ENCODE measurements at places on chromosomes 13 and 19.

- DNase-seq = no peak
These were observed 105.1 kb downstream of the SOX1 start for GRCh38 chr13:112172017-112172416.

DNA sequence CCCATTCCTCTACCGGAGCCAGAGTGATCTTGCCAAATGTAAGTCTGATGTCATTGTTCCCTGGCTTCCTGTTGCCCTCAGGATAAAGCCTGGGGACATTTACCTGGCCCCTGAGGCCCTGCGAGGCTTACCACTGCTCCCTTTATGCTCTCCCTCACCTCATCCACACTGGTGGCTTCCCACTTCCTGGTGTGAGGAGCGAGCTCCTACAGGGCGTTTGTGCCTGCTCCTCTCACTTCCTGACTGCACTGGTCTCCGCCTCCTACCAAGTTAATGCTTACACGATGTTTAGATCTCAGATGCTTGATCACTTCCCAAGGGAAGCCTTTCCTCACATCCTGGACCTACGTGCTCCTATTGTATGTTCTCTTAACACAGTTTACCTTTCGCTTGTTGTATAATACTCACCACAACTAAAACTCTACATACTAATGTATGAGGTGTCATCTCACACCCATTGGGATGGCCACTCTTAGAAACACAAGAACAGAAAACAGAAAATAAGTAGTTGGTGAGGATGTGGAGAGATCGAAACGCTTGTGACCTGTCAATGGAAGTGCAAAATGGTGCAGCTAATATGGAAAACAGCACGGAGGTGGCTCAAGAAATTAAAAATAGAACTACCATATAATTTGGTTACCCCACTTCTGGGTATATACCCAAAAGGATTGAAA lies 177.6 kb downstream of the SHISA2 start:
- no peak for DNase-seq

GRCh38 chr13:78607409-78608251 lies 4.3 kb upstream of the POU4F1 start:
- DNase-seq = no peak

DNA sequence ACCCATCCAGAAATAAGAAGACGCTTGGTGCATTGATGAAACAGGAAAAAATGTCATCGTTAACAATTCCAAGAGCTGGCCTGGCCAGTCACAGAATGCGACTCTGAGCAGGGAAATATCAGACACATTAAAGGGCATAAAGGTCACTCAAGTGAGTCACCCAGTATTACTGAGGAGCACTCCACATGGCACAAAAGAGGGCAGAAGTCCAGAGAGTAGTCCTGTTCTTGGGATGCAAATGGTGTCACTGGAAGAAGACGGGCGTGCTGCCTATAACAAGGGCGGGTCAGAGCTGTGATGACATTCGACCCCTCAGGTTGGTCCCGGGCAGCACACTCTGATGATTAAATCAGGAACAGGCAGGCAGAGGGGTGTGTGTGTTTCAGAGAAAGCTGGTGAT lies 720.3 kb downstream of the UQCRFS1 start:
- DNase-seq = no peak

DNA sequence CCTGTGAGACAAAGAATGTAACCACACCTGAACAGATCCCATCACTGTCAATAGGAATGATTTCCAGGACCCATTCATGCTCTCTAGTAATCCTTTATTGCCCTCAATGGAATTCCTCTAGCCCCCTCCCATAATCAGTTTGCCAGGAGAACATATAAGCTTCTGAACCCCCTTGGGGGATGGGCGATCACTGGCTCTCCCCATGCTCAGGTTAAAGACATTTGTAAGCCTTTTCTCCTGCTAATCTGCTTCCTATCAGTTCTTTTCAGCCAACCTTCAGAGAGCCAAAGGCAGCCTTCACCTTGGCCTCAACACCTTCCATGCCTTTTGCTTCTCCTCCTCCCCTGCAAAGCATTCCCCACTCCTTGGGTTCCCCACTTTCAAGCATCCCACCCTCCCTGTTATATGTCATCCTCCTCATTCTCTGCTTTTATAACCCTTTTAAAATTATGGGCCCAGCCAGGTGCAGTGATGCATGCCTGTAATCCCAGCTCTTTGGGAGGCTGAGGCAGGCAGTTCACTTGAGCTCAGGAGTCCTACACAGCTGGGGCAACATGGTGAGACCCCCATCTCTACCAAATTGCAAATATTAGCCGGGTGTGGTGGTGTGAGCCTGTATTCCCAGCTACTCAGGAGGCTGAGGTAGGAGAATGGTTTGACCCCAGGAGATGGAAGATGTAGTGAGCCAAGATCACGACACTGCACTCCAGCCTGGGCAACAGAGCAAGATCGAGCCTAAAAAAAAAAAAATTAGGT lies 12.4 kb downstream of the DPRX start:
- DNase-seq = no peak

GRCh38 chr19:15815306-15815705 lies at the start of gene OR10H1:
Gene OR10H1 (minus strand): TSS chr19:15815664. CDS start chr19:15808037, 7,627 bp downstream.
- DNase-seq = no peak

- DNase-seq = no peak
These were observed at the start of gene S1PR5 for GRCh38 chr19:10517361-10517759. Gene S1PR5 (minus strand): TSS chr19:10517447. CDS start chr19:10515011, 2,436 bp downstream.

DNA sequence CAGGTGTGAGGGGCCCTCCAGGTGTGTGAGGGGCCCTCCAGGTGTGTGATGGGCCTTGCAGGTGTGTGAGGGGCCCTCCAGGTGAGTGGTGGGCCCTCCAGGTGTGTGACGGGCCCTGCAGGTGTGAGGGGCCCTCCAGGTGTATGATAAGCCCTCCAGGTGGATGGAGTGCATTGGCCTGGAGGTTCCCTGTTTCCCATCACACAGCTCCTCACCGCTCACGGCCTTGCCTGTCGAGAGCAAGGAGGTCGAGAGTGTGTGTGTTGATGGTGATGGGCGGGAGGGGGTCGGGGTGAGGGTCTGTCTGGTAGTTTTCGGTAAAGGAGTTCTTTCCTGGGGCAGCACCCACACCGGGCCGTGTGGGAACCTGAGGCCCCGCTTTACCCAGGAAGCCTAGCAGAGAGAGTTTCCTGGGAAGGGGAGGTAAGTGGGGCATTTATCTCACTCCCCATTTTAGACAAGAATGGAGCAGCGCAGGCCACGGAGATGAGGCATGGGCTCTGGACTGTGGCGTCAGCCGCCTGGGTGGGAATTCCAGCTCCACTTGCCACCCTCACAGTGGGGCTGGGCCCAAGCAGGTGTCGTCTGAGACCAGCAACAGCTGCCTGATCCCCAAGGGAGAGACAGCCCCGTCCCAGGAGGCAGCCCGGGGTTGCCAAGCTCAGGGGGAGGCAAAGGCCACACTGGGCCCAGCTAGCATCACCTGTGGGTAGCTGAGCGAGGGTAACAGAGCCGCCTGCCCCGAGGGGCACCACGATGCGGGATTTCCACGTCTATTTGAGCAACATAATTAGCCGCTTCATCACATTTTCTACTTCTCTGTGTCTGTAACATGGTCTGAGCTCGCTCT lies 10.9 kb upstream of the GAS6 start:
- DNase-seq = no peak

DNA sequence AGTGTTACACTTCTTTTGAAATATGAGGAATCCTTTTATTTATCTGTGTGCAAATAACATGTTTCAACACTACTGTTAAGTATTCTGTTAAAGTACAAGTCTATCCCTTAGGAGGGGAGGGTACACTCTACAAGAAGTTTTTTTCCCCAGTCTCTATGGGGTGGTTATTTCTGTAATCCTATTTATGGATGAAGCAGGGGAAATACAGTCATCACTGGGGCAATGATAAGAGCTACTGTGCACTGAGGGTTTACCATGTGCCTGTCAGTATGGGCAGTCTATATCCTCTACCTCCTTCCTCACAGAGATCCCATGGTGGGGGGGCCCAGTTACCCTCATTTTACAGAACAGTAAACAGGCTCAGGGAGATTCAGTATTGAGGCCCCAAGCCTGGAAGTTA lies 16.6 kb upstream of the TRIM13 start:
- no peak for DNase-seq

- no peak for DNase-seq
These were observed 67.6 kb downstream of the ZNF557 start for GRCh38 chr19:7137120-7137519.

DNA sequence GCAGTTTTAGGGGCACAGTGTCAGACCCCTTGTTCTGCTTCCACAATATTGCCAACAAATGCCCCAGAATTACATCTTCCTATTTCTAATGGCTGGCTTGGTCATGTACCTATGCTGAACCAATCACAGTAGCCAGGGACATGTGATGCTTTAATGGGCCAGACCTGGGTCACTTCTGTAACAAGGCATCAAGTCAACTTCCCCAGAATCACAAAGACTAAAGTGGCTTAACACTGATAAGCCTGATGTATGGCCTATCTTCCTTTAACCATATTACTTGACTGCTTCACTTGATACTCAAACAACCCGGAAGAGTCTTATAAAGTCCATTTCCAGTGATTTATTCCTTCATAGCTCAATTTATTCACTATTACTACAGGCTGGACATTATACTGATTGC lies 19.6 kb downstream of the LNX2 start:
- DNase-seq = no peak

GRCh38 chr13:74920920-74921319 lies 561.0 kb downstream of the TBC1D4 start:
- no peak for DNase-seq
